ENCODE measurements at places on chromosomes 4 and X.

GRCh38 chrX:134608153-134608552, 50.1 kb downstream of the PLAC1 start:
- no peaks in the 10 kb centered on the region for H3K4me1 ChIP-seq
- no peak overlapping the region for H3K4me3 ChIP-seq
- no peak for DNase-seq
- no peaks in the 10 kb centered on the region for H3K27me3 ChIP-seq

DNA sequence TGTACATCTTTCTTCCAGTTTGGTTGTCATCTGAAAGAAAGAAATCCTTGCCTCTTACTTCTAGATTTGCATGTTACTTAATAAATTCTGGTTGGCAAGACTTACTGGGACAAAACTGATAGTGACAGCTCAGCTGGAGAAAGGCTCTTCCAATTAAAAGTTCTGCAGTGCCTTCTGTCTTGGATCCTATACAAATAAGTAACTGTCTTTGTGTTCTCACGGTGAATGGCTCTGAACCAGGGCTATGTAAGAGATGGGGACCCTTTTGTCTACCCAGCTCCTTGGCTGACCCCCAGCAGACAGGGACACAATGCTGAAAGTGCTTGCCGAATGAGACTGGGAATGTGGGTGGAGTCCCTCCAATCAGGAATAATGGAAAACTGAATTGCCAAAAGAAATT, 89.5 kb downstream of the AASDH start:
- H3K4me3 ChIP-seq: no peak overlapping the region
- no peaks in the 10 kb centered on the region for H3K36me3 ChIP-seq
- H3K27ac ChIP-seq: no peak overlapping the region
- H3K27me3 ChIP-seq: peaks cover 7% of the 10 kb centered on the region

- no peak overlapping the region for H3K27ac ChIP-seq
- no peak overlapping the region for H3K4me3 ChIP-seq
- H3K36me3 ChIP-seq: peaks cover 4% of the 10 kb centered on the region
- DNase-seq: no peak
- H3K4me1 ChIP-seq: peaks cover 3% of the 10 kb centered on the region
- H3K27me3 ChIP-seq: no peaks in the 10 kb centered on the region
Measured at GRCh38 chr4:101081695-101082369, 265.5 kb downstream of the PPP3CA start.

DNA sequence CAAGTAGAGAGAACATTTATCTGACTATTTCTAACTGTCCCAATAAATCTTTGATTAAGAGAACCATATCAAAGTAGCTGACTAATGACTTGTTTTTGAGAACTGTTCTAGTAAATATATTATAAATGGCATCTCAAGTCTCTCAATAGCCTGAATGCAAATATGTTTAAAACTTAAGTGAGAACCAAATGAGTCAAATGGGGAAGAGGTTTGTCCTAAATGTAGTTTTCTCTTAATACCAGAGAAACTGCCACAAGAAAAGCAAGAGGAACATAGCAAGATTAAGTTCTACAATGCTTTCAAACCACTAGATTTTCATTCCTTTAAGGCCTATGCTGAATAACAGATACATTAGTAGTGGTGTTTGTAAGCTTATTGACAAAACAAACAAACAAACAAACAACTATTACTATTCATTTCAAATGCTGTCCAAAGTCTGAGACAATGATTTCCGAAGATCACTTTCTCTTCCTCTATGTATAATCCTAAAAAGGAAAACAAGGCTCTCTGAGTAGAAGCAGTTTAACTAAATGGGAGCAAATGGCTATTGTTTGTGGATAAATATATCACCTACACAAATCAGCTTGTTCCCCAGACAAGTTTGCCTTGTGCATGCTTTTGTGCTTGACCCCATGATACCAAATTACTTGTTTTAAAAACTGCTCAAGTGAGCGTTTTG, 408.4 kb upstream of the EMCN start:
- no peaks in the 10 kb centered on the region for H3K36me3 ChIP-seq
- no peak for DNase-seq
- H3K27ac ChIP-seq: no peak overlapping the region
- no peak overlapping the region for H3K4me3 ChIP-seq
- H3K4me1 ChIP-seq: no peaks in the 10 kb centered on the region

DNA sequence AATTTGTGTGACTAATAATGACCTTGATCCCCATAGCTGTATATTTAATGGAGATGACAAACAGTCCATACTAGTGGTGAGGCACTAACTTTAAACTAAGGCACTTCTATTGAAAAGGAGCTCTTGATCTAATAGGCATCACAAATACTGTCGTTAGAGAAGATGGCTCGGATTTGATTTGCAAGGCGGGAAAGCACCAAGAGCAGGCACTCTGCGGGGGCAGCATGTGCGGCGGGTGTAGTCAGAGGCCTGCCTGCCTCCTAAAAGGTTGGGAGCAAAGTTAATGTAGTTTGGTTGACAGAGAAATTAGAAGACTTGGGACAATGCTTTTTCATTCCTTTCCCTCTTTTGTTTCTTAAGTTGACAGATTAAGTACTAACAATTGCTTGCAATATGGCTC, 278.8 kb downstream of the CFAP299 start:
- H3K27ac ChIP-seq: no peak overlapping the region
- H3K4me3 ChIP-seq: no peak overlapping the region
- H3K36me3 ChIP-seq: no peaks in the 10 kb centered on the region
- DNase-seq: no peak
- no peaks in the 10 kb centered on the region for H3K27me3 ChIP-seq

GRCh38 chrX:119552508-119552907, 12.7 kb downstream of the STEEP1 start:
- DNase-seq: no peak
- peaks cover 3% of the 10 kb centered on the region for H3K36me3 ChIP-seq
- H3K27ac ChIP-seq: no peak overlapping the region
- H3K27me3 ChIP-seq: no peaks in the 10 kb centered on the region
- no peaks in the 10 kb centered on the region for H3K4me1 ChIP-seq

DNA sequence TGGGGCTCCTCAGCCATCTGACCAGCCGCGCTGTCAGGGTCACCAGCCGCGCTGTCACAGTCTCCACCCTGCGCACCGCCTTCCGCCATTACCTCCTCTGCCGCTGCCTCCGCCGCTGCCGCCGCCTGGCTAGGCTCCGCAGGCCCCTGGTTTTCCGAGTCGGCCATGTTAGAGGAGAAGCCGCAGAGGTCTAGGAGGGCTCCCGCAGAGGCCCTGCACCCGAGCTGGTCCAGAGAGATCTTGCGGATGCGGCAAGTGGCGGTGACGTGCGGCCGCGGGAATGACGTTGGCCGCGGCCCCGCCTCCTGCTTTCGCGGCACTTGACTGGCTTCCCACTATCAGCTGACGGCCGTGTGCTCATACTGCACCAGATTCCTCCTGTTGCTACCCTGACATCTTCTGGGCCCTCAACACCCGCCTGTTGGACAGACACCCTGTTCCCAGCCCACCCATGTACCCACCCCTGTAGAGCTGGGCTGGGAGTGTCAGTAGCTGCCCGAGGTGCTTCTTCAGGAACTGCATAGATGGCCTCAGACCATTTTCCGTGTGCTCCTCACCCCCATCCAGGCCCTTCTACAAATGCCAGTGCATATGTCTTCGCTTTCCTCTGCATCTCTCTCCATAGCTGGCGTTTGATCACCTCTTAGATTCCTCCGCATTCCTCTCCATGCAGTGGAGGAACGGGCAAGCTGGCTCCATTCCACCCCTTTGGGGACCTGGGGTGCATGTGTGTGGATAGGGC, at the start of gene NAP1L5:
TSS of gene NAP1L5 (minus strand) at position 242 of the 742 bp plus-strand sequence. CDS start at position 167, 75 bp downstream.
- peak within 1 kb of the TSS; percentile 76 for H3K27ac ChIP-seq
- peak within 1 kb of the TSS; percentile 88 for H3K4me3 ChIP-seq
- H3K27me3 ChIP-seq: no peaks in the 10 kb centered on the region

- no peak overlapping the region for H3K27ac ChIP-seq
- no peaks in the 10 kb centered on the region for H3K27me3 ChIP-seq
- DNase-seq: no peak
- H3K4me3 ChIP-seq: no peak overlapping the region
- no peaks in the 10 kb centered on the region for H3K36me3 ChIP-seq
- no peaks in the 10 kb centered on the region for H3K4me1 ChIP-seq
Measured at GRCh38 chr4:7557456-7557855, 122.7 kb upstream of the PSAPL1 start.

- H3K36me3 ChIP-seq: no peaks in the 10 kb centered on the region
- no peak overlapping the region for H3K4me3 ChIP-seq
- H3K27ac ChIP-seq: no peak overlapping the region
- peaks cover 8% of the 10 kb centered on the region for H3K4me1 ChIP-seq
Measured at GRCh38 chr4:110265001-110265400, 66.6 kb upstream of the ELOVL6 start.

DNA sequence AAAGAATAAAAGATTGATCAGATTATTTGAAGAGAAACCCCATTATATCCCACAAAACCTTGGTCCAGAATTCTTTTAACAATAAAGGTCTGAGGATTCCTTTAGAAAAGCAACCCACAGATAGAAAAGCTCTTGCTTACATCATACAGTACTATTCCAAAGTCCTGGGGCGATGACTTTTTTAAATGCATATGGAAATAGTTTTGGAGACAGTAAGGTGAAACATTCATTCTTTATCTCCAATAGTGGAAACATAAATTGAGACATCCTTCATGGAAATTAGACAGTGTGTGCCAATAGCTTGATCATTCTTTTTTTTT, 85.7 kb upstream of the UCP1 start:
- DNase-seq: no peak
- H3K4me1 ChIP-seq: no peaks in the 10 kb centered on the region
- no peaks in the 10 kb centered on the region for H3K36me3 ChIP-seq
- H3K27me3 ChIP-seq: peaks cover 14% of the 10 kb centered on the region
- no peak overlapping the region for H3K27ac ChIP-seq

DNA sequence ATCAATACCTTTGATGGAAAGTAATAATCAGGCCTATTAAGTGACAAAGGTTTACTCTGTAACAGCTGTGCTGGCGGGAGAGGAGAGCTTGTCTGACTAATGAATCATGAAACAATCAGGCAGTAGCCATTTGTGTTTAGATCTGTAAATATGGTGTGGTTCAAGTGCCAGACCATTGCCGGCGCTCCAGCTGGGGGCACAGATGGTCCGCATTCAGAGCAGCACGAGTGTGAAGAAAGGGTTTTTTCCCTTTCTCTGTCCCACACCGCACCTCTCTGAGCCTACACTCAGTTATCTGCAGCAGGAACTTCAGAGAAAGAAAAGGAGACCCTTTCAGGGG, 111.3 kb upstream of the PAQR3 start:
- H3K4me3 ChIP-seq: no peak overlapping the region
- DNase-seq: no peak
- no peaks in the 10 kb centered on the region for H3K36me3 ChIP-seq
- H3K27ac ChIP-seq: no peak overlapping the region
- H3K27me3 ChIP-seq: no peaks in the 10 kb centered on the region
- no peaks in the 10 kb centered on the region for H3K4me1 ChIP-seq

- no peaks in the 10 kb centered on the region for H3K36me3 ChIP-seq
- peaks cover 8% of the 10 kb centered on the region for H3K4me1 ChIP-seq
- no peak overlapping the region for H3K4me3 ChIP-seq
- DNase-seq: no peak
Measured at GRCh38 chr4:152594978-152595925, 59.4 kb upstream of the FBXW7 start.

- H3K36me3 ChIP-seq: no peaks in the 10 kb centered on the region
- no peak overlapping the region for H3K27ac ChIP-seq
- DNase-seq: no peak
Measured at GRCh38 chrX:134570509-134570846, 87.8 kb downstream of the PLAC1 start.

DNA sequence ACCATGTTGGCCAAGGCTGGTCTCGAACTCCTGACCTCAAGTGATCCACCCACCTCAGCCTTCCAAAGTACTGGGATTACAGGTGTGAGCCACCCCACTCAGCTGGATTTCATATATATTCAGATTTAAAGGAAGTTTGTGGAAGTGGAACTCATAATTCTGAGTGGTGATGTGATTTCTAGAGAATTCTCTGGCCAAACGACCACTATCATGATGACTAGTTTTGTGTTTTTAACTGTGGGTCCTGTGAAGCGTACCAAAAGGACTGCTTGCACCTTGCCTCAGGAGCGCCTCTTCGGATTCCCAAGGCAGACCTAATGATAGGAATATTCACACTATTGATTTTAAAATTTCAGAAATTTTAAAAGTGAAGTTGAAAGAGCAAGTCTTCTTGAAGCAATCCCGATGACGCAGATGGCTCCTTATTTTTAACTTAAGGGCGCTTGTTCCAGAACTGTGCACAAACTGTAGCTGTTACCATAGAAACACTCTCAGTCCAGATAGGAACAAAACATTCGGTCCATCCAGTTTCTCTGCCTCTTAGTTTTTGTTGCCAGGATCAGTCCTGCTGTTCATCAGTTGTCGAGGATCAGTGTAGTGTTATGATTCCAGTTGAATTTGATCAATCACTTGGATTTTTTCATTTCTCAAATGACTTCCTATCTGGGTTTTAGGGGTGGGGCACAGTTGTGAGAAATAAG, 51.7 kb upstream of the CLCN4 start:
- peaks cover 24% of the 10 kb centered on the region for H3K4me1 ChIP-seq
- peaks cover 20% of the 10 kb centered on the region for H3K36me3 ChIP-seq
- H3K4me3 ChIP-seq: no peak overlapping the region

GRCh38 chrX:68511255-68511654, 12.4 kb downstream of the YIPF6 start:
- peaks cover 8% of the 10 kb centered on the region for H3K36me3 ChIP-seq
- H3K27ac ChIP-seq: no peak overlapping the region
- H3K27me3 ChIP-seq: no peaks in the 10 kb centered on the region

DNA sequence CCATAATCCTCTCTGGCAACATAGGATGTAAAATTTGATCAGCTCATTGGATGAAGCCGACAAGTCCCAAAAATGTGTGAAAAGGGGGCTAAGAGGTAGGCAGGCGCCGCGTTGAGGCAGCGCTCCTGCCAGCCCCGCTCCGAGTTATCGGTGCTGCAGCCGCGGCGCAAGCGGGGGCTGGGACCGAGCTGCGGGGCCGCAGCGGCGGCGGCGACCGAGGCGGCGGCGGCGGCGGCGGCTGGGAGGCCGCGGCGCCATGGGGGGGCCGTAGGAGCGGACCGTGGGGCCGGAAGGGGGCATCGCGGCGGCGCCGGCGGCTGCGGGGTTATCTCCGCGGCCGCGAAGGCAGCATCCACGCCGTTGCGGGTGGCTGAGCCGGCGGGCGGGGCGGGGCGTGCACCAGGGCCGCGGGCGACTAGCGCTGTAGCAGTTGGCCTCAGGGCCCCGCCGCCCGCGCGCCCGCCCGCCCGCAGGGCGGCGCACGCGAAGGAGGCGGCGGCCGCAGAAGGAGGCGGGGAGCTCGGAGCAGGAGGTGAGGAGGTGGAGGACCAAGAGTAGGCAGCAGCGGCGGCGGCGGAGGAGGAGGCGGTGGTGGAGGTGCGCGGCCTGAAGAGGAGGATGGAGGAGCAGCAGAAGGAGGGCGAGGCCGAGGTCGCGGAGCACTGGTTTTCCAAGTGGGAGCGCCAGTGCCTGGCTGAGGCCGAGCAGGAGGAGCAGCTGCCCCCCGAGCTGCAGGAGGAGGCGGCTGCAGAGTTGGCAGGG, 126.0 kb upstream of the CXorf66 start:
- peak overlapping the region; percentile 43 for H3K4me3 ChIP-seq
- H3K27ac ChIP-seq: no peak overlapping the region
- no peaks in the 10 kb centered on the region for H3K36me3 ChIP-seq
- DNase-seq: peak; percentile 6
- H3K4me1 ChIP-seq: no peaks in the 10 kb centered on the region

GRCh38 chr4:81499840-81500239, 28.1 kb upstream of the RASGEF1B start:
- no peak overlapping the region for H3K27ac ChIP-seq
- peaks cover 12% of the 10 kb centered on the region for H3K4me1 ChIP-seq
- peaks cover 45% of the 10 kb centered on the region for H3K27me3 ChIP-seq
- no peak for DNase-seq

GRCh38 chrX:153642655-153643430, 4.2 kb upstream of the DUSP9 start:
- H3K36me3 ChIP-seq: no peaks in the 10 kb centered on the region
- no peak for DNase-seq
- H3K4me3 ChIP-seq: peak overlapping the region; percentile 45
- H3K27ac ChIP-seq: no peak overlapping the region
- H3K27me3 ChIP-seq: peaks cover 41% of the 10 kb centered on the region

Measured in T-helper 2 cell treated with Interferon-gamma antibody and Interleukin-4, amounts not matched to agents 5 μg/mL and 100 μg/mL, for 36 hours (primary cell).